Stimulated activated naive CD4-positive, alpha-beta T cell treated with Interleukin-2 at 50 U/mL for 16 hours (primary cell): ENCODE measurements at places on chromosomes 6 and 20.
A peak's percentile ranks its signal among the peaks of the same experiment; 100 is the strongest.

GRCh38 chr6:25042036-25042521 lies 106.3 kb upstream of the RIPOR2 start:
- peak; percentile 54 for DNase-seq

GRCh38 chr20:48282591-48283228 lies 497.4 kb upstream of the SULF2 start:
- DNase-seq, result no peak

- no peak for DNase-seq
These were observed 298.5 kb upstream of the SLC35B3 start for GRCh38 chr6:8733879-8734278.

DNA sequence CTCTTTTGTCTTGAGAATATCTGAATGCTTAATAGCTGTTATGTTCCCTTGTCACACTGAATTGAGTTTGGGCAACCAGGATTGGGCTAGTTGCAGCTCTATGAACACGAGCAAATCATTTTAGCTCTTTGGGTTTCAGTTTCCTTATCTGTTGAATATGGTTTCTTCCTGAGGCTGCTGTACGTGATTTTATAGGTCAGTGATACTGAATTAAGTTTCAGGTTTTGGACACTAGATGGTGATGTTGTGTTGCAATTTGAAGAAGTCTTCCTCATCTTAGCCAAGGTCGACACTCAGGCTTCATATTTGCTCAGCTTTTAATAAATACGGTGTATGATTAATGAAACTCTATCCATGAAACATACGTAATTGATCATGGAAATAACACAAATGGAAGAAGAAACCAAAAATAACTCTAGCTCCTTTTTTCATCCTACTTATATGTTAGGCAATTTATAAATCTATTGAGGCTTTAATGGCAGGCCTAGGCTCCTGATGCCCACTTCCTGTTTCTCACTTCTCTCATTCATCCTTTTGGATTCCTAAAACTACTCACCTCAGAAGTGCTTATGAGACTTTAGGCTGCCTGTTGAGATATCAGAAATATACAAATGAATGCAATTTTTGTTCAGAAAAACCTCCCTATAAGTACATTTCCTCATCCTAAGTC lies 354.1 kb upstream of the MAP3K7 start:
- DNase-seq, result no peak

GRCh38 chr6:93566285-93566684 lies 146.9 kb upstream of the EPHA7 start:
- no peak for DNase-seq

- no peak for DNase-seq
These were observed 107.7 kb upstream of the CDYL start for GRCh38 chr6:4668271-4669179.

DNA sequence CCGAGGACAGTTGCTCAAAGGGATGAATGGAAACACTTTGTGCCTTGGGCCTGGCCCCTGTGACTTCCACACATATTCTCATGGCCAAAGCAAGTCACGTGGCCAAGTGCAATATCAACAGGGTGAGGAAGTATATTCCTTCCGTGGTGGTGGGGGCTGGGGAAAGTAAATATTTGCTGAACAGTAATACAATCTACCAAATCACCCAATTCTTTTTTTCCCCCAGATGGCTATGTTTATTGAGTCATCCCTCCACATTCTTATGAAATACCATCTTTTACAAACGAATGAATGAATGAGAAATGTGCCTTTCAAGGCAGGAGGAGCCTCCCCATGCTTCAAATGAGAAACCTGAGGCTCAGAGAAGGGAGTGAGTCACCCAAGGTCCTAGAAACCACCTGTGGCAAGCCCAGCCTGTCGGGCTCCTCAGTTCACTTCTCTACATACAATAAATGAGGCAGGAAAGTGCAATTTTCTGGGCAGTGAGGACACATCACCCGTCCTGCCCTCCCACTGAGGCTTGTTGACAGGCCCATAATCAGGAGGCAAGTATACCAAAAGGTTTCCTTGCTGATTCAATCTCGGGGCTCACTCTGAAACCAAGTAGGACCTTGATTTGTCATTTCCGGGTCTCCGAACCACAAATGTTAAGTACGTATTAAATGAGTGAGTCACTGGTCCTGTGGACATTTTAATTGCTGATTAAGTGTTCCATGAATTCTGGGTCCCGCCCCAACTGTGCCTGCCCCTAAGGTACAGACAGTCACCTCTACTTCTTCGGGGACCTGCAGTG lies 25.3 kb upstream of the TOP1 start:
- peak; percentile 82 for DNase-seq

- no peak for DNase-seq
These were observed 643 bp downstream of the CD24 start for GRCh38 chr6:106973836-106974335.

DNA sequence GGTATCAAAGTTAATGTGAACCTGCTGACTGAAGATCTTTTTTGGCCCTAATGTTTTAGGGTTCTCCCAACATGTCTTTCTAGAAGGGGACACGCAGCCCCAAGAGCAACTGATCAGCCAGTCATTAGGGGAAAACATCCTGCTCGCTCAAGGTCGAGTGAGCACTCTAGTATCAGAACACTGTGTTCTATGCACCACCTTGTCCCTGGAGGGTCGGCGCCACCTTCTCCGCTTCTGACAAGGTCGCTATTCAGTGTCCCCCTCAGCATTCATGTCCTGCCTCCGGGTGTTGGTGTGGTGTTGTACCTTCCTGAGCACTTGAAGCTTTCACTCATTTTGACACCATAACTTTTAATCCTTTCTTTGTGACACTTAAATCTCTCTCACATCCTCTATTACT lies 331.2 kb upstream of the KCNQ5 start:
- no peak for DNase-seq

DNA sequence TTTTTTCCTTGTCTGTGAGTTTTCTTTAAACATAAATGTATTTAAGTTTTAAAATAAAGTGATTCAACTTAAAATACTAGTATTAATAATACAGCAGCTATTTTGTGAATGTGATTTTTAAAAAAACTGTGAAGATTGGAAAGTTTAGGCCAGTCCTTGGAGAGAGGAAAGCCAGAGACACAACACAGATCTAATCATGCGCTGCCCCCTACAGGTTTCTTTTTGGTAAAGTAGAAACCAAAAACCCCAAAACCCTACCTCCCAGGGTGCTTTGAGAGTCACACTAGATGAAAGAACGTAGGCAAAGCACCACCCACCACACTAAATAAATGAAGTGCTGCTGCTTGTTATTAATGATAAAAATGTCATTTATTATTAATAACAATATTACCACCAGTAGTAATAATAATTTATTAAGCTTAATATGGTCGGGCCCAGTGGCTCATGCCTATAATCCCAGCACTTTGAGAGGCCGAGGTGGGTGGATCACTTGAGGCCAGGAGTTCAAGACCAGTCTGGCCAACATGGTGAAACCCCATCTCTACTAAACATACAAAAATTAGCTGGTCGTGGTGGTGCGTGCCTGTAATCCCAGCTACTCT lies 33.7 kb downstream of the SLC9A8 start:
- DNase-seq, result peak; percentile 30

DNA sequence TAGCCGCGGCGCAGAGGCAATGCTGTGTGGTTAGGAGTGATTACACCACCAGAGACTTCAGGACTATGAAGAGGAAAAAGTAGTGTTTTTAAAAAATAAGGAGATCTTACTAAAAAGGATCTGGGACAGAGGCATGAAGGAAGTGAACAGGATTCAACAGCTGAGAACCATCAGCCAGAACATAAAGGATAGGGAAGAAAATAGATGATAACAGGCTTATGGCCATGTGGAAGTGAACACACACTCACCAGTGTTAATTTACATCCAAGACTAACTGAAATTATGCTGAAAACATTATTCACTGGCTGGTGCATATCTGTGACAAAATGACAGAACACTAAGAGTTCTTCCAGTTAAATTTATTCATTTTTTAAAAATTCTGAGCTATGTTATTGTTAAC lies 47.5 kb upstream of the BCLAF1 start:
- no peak for DNase-seq

- DNase-seq, result no peak
These were observed 29.5 kb downstream of the PXDC1 start for GRCh38 chr6:3721810-3722621.

DNA sequence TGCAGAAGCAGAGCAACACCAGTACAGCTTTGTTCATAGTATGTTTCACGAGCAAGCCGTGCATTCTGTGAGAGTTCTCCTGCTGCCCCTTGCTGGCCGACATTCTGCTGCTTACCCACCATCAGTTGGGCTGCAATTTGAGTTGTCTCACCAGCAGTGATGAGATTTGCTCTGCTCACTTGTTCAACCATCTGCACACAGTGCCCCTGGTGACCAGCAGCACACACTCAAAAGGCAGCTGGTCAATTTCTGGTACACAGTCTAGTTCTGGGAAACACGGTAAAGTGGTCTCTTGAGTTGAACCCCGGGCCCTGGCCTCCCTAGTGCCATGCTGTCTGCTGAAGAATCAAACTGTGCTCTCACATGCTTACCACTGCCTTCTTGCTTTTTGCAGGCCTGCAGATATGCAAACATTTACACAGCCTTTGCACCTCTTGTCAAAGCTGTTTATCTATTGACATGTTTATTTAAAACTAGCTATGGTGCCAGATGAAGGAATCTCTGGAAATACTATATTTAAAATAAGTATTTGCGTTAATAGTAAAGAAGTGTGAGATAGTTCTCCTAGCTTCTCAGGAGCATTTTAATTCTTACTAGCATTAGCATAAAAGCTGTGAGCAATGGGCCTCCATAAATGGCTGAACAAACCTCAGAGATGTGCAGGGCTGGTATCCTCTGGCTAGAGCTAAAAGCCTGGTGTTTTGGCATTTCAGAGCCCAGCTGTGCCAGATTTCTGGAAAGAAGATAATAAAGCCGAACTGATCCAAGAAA lies 234.3 kb downstream of the ARHGAP18 start:
- no peak for DNase-seq

- DNase-seq, result no peak
These were observed 33.2 kb upstream of the MARCKS start for GRCh38 chr6:113823916-113824315.

- no peak for DNase-seq
These were observed 29.8 kb downstream of the SYCP2 start for GRCh38 chr20:59903621-59904020.
